ENCODE measurements at places on chromosomes 1 and 21.

DNA sequence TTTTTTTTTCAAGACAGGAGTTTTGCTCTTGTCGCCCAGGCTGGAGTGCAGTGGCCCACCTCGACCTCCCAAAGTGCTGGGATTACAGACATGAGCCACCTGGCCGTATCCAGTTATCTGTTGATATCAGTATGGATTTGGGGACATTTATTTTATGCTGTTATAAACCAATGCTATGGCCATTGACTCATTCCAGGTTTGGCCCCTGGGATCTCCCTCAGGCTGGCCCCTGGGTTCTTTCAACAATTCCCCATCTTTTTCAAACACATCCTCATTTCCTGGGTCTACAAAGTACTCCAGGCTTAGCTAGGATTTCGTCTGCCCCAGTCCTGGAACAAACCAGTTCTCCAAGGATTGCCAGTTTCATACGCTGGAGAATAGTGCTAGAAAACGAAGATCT lies 44.1 kb downstream of the WDR4 start:
- no peak for DNase-seq

GRCh38 chr1:21568006-21568746 lies 59.0 kb downstream of the ALPL start:
- DNase-seq, result peak; percentile 77

DNA sequence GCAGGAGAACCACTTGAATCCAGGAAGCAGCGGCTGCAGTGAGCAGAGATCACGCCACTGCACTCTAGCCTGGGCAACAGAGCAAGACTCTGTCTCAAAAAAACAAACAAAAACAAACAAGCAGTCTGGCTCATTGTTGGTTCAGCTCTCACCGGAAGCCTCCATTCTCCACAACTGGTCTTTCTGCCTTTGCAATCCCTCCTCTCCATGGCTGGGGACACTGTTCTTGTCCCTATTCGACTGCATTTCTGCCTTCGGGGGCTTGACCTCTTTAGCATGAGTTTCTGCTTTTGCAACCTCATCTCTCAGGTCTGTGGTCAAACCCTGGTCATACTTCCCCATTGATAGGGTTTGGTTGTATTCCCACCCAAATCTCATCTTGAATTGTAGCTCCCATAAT lies 216.3 kb upstream of the NR5A2 start:
- no peak for DNase-seq

DNA sequence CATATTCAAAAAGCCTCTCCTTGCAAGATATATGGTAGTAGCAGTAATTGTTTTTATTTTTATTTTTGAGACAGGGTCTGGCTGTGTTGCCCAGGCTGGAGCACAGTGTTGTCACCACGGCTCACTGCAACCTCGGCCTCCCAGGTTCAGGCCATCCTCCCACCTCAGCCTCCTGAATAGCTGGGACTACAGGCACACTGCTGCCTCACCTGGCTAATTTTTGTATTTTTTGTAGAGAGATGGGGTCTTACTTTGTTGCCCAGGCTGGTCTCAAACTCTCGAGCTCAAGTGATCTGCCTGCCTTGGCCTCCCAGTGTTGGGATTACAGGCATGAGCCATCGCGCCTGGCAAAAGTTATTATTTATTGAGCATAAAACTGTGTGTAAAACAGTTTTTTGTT lies 38.4 kb downstream of the SLC66A1 start:
- DNase-seq, result no peak

- DNase-seq, result no peak
These were observed 13.9 kb upstream of the LY9 start for GRCh38 chr1:160781914-160782689.

- DNase-seq, result no peak
These were observed 245.3 kb downstream of the GPR52 start for GRCh38 chr1:174693085-174693484.

GRCh38 chr1:207020065-207020708 lies 12.4 kb downstream of the C1orf116 start:
- DNase-seq, result no peak

GRCh38 chr1:46749404-46749803 lies 30.5 kb upstream of the EFCAB14 start:
- DNase-seq, result peak; percentile 67

DNA sequence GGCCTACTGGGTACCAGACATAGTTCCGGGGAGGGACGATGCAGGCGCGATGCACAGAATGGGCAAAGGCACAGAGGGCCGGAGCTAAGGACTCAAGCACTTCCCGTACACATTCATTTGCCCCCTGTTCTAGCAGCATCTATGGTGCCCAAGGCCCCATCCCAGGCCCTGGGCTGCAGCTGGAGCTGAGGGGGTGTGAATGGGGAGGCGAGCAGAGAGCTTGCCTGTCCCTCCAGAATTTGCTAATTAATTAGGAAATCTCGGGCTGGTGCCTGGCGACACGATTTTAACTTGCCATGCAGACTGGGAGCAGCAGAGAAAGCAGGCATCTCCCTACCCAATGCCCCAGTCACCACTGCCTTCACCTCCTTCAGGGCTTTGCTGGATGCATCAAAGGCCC lies 35.9 kb downstream of the EPHA2 start:
- no peak for DNase-seq

DNA sequence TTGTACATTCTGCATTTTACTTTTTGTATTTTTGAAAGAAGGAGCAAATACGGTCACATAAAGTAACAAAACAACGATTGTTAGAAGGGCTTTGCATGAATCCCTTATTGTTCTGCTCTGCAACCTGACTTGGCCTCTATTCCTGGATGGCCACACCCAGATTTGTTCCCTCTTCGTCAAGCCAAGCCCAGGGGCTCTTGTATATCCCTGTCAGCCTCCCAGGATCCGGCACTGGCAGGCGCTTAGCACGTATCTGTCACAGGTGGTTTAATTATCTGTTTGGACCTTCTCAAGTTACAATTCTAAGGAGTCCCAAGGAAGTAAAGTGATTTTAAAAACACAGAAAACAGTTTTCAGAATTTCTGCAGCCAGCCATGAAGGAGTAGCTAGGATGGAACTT lies 28.0 kb downstream of the CRYAA start:
- no peak for DNase-seq

GRCh38 chr21:38165466-38166172 lies 91.2 kb upstream of the KCNJ15 start:
- DNase-seq, result no peak

DNA sequence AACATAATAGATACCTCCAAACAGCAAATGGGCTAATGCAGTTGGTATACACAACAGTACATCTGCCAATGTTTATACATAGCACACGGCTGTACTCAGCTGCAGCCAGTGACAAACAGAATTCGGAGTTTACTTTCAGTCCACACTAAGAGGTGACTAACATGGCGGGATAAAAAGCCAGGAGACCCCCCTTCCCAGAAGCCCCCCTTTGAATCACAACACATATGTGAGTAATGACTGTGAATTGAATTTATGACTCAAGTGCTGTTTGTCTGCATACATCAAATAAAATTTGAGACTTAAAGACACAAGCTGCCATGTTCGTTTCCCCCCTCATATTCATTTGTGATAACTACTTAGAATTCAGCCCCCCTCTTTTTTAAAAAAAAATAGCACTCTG lies 113.2 kb downstream of the RUNX1 start:
- DNase-seq, result peak; percentile 35

DNA sequence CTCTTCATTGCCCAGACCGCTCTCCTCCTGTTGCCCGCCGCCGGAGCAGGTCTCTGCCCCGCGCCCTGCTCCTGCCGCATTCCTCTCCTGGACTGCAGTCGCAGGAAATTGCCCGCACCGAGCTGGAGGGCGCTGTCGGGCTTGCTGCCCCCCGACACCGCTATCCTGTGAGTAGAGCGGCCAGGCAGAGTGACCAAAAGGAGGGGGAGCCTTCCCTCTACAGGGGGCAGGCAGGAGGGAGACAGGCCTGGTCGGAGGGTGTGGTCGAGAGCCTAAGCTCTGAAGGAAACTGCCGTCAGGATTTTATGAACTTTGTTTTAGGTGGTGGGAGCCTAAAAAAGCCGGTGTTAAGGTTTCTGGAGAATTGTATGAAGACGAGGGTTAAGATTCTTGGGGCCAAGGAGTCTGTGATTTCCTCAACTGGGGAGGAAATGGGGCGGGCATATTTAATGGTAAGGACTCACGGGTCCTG lies 517 bp downstream of the LRIG2 start:
- peak; percentile 63 for DNase-seq

- no peak for DNase-seq
These were observed 199.0 kb downstream of the PDE4B start for GRCh38 chr1:65991694-65992093.

DNA sequence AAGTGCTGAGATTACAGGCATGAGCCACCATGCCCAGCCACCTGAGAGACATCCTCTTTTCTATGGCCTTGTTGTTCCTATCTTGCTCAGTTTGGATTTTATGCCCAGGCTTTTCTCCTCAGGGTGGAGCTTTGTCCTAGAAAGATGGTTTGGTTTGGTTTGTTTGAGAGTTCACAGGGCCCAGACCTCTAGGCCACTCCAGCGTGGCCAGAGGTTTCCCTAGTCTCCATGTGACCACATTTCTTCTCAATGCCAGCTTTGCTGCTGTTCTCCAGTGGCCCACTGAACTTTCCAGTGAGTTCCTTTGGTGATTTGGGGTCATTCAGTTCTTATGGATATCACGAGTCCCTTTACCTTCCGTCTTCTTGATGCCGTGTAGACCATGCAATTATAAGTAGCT lies 92.6 kb upstream of the SERBP1 start:
- DNase-seq, result no peak

DNA sequence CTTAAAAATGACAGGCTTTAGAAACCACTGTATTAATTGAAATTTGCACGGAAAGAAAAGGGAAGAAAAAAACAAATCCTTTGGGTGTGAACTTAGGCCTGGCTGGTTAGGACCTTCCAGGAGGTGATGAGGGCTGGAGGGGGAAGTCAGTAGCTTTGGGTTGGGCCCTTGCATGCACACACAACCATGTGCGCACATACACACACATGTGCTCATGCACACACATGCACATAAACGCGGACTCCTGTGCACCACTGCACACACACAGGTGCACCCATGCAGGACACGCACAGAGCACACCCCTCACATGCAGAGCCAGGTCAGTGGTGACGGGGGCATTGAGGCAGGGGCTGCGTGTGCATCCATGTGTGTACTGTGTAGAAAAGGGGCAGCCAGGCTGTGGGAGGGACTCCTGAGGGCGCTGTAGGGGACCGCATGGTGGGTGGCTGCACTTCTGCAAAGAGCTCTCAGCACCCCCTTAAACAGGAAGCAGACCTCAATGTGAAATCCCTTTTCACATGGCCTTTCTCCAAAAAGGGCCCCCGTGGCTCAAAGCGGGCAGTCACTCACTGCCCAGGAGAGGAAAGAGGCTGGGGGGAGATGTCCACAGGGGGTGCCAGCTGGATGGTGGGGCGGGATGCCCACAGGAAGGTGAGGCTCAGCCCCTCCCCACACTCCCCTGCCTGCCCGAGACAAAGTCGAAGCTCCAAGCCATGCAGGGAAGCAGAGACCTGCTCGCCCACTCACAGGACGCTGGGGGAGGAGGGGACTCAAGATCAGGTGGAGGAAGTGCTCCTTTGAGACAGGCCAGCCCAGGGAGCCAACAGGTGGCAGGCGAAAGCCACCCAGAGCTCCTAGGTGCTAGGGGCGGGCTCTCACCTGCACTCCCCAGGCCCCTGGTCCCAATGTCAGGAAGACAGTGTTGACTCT lies 95.2 kb downstream of the ITPKB start:
- DNase-seq, result no peak

DNA sequence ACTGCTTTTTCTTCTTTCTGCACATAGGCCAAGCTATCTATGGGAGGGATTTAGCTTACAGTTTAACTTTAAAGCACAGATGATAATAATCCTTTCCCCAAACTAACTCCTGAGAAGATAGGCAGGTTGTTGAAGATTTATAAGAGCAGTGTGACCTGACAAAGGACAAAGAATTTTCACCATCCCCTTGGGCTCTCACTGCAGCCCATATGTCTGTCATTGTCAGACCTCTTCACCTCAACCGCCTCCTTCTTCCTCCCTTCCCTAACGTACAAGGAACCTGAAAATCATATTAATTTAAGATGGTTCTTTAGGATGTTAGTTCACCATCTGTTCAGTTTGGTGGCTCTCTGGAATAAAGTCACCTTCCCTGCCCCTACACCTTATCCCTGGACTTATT lies 5.0 kb downstream of the RNU1-2 start:
- no peak for DNase-seq

GRCh38 chr1:26553942-26554682 lies 24.6 kb downstream of the RPS6KA1 start:
- no peak for DNase-seq

- no peak for DNase-seq
These were observed 68.6 kb upstream of the SPATA6 start for GRCh38 chr1:48540587-48540986.

GRCh38 chr1:65751961-65752360 lies 40.7 kb upstream of the PDE4B start:
- peak; percentile 28 for DNase-seq

- no peak for DNase-seq
These were observed 104.1 kb downstream of the CSMD2 start for GRCh38 chr1:34060901-34061415.

DNA sequence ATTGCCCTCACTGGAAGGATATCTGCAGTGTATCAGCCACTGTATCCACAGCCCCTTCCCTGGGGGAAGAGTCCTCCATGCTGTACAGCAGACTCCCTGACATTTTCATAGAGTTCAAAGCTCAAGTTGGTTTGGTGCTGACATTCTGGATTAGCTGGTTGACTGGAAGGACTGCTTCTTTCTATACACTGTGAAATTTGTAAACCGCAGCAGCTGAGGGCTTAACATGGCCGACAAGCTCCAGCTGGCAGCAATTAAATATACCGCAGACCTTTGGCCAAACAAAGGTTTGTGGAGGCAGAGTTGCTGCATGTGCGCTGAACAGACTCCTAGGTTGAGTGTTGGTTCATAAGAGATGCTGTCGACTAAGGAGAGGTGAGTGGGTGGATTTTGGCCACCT lies 126.4 kb downstream of the DHRS3 start:
- no peak for DNase-seq
